ENCODE measurements at places on chromosomes 2 and 18. TPM values are rescaled to one million over a fixed set of nuclear protein-coding genes. Genes with fewer than 3 reads are reported as not detected.

GRCh38 chr2:8453904-8454302 is 228.0 kb upstream of the ID2 start:
- DNase-seq, result no peak

DNA sequence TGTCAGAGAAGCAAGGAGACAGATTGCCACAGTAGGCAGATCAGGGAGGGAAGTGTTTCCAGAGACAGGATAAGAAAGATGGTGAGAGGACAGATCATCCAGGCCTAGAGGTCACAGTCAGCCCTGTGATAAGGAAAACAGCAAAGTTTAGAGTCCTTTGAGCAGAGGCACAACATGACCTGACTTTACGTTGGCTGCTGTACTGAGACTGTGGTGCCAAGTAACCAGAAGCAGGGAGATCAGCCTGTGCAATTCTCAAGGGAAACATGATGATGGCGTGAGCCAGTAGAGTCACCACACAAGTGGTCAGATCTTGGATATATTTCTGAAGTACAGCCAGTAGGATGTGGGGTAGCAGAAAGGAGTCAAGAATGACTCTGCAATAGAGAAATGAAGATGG is 43.7 kb downstream of the SMC6 start:
- DNase-seq, result no peak

DNA sequence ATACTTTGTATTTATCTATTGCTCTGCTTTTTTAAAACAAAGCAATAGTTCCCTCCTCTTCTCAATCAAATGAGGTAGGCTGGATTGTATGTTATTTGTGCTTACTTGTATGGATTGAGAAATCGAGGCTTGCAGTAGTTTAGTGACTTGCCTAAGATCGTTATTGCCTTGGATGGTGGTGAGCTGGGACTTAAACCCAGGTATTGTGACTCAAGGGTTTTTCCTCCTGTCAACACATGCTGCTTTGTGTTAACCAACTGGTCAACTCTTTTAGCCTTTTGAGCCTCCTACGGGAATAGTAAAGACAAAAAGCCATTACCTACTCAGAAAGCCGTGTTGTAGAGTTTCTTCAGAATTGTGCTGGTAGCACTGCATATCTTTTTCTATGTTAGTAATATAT is 95.2 kb upstream of the THUMPD2 start:
- no peak for DNase-seq

Gene MFSD2B
- not detected for total RNA-seq

Gene MAP2
- total RNA-seq, result 8.8 TPM

Gene ANAPC1
- total RNA-seq, result 40.8 TPM

DNA sequence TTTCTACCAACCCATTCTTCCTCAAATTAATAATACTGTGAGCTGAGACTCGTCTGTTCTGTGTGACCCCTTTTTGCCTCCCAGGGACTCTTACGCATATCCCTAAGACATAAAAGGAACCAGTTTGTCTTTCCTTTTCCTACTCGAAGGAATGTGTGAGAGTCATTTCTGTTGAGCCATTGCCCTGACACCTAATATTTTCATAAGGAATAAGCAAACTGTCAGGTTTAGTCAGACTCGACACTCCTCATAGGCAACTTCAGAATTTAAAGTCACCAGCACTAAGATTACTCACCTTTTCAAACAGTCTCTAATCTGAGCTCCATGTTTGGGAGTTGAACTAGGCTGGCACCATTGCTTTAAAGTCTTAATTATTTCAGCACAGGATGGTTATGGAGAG is 305.5 kb downstream of the IKZF2 start:
- DNase-seq, result no peak

DNA sequence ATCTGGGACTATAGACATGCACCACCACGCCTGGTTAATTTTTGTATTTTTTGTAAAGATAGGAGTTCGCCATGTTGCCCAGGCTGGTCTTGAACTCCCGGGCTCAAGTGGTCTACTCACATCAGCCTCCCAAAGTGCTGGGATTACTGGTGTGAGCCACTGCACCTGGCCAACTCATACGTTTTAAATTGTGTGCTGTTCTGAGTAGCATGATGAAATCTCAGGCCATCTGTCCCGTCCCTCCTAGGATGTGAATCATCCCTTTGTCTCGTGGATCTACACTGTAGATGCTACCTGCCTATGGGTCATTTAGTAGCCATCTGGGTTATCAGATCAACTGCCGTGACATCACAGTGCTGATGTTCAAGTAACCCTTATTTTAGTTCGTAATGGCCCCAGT is 38.5 kb upstream of the RMP24 start:
- DNase-seq, result no peak

Gene SP140
- 0.10 TPM for total RNA-seq

GRCh38 chr2:27723372-27724144 is 48.0 kb upstream of the MRPL33 start:
- DNase-seq, result no peak

DNA sequence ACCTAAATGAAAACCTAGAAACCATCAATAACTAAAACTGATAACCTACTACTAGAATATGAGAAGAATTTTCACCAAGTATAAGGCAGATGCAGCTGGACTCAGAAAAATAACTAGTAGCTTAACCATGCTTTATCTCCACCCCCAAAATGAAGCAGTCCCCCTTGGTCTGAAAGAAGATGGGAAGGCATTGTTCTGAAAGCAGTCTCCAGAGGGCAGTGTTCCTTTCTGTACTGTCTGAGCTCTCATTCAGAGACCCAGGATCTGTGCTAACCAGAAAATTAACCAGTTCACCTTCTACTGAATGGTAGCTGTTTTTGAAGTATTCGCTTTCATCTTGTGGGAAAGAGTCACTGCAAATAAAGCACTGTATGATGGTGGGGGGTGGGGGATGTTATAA is 273.0 kb downstream of the PDE11A start:
- no peak for DNase-seq

Data from glomerular endothelial cell (primary cell).